CD4-positive, alpha-beta T cell (primary cell): ENCODE measurements at places on chromosomes 12 and 14. TPM values are rescaled to one million over a fixed set of nuclear protein-coding genes. Genes with fewer than 3 reads are reported as not detected.

The HOXC12 gene
- not detected for total RNA-seq

The SRRM4 gene
- not detected for total RNA-seq

The SCN8A gene
- total RNA-seq = 0.14 TPM

The SLC41A2 gene
- 1.2 TPM for total RNA-seq

The SHMT2 gene
- 21.3 TPM for total RNA-seq

The CLEC9A gene
- total RNA-seq = 0.98 TPM

The AGAP2 gene
- total RNA-seq = 21.0 TPM

The CD163L1 gene
- total RNA-seq = not detected

The MIP gene
- not detected for total RNA-seq

The PIK3C2G gene
- total RNA-seq = not detected

The CMAS gene
- 5.5 TPM for total RNA-seq

The KRT80 gene
- not detected for total RNA-seq

The ITGB7 gene
- 166 TPM for total RNA-seq

DNA sequence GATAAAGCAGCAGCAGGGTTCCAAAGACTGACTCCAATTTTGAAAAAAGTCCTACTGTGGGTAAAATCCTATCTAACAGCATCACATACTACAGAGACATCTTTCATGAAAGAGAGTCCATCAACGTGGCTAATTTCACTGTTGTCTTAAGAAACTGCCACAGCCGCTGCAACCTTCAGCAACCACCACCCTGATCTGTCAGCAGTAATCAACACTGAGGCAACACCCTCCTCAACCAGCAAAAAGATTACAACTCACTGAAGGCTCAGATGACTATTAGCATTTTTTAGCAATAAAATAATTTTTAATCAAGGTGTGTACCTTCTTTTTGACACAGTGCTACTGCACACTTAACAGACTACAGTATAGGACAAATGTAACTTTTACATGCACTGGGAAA is 6.6 kb downstream of the CAPRIN2 start:
- H3K4me3 ChIP-seq = no peak overlapping the region
- H3K4me1 ChIP-seq = peaks cover under 1% of the 10 kb centered on the region

GRCh38 chr12:54723379-54724256 is 75.5 kb upstream of the DCD start:
- H3K36me3 ChIP-seq = no peaks in the 10 kb centered on the region
- H3K4me3 ChIP-seq = no peak overlapping the region
- peaks cover 7% of the 10 kb centered on the region for H3K27me3 ChIP-seq
- DNase-seq = no peak

GRCh38 chr12:56020423-56021184 is at the start of gene IKZF4:
TSS of gene IKZF4 (plus strand) at chr12:56021043. CDS start at chr12:56021494, 451 bp downstream.
- peaks cover 33% of the 10 kb centered on the region for H3K4me1 ChIP-seq
- no peak for DNase-seq
- peak within 1 kb of the TSS; percentile 59 for H3K4me3 ChIP-seq
- H3K27ac ChIP-seq = no peak within 1 kb of the TSS
- H3K27me3 ChIP-seq = no peaks in the 10 kb centered on the region

- peaks cover 6% of the 10 kb centered on the region for H3K4me1 ChIP-seq
- H3K27ac ChIP-seq = peak overlapping the region; percentile 5
- no peaks in the 10 kb centered on the region for H3K27me3 ChIP-seq
- DNase-seq = no peak
- H3K36me3 ChIP-seq = no peaks in the 10 kb centered on the region
Observed at GRCh38 chr12:22110176-22110575, 64.2 kb downstream of the CMAS start.

- DNase-seq = no peak
- no peak overlapping the region for H3K4me3 ChIP-seq
- no peaks in the 10 kb centered on the region for H3K27me3 ChIP-seq
- H3K27ac ChIP-seq = no peak overlapping the region
Observed at GRCh38 chr14:33309106-33309505, 370.4 kb downstream of the NPAS3 start.

DNA sequence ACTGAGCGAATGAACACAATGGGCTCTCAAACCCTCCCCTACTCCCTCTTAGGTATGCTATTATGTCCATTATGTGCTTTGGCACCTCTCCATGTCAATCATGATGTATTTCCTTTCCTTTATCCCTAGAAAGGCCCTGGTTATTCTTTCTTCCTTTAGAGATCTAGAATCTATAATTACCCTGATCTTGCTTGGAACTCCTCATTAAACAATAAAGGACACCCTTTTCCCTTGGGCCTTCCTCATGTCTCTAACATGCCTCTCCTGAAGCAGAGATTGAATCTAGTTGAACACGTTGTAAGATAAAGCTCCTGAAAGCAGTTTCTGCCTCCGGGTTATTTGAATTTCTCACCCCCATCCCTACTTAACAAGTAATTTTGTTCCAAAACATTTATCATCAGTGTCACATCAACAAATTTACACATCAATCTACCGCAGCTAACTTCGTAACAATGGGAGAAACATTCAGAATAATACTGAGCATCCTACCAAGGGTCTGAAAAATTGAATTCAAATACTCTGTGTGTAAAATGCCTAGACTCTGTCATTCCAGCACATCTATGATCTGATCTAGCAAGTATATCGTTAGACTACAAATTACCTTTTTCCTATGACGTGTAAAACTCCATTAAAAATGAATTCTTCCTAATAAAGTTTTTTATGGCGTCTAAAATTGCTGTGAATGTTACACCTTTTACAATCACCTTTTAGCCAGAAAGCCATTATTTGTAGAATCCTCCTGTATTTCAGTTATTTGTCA is 5.4 kb downstream of the USP44 start:
- no peaks in the 10 kb centered on the region for H3K27me3 ChIP-seq
- no peak for DNase-seq
- no peak overlapping the region for H3K4me3 ChIP-seq
- H3K36me3 ChIP-seq = no peaks in the 10 kb centered on the region
- H3K4me1 ChIP-seq = peaks cover 6% of the 10 kb centered on the region

GRCh38 chr12:57169969-57170368 is 22.6 kb upstream of the LRP1-AS start:
- DNase-seq = no peak
- no peaks in the 10 kb centered on the region for H3K27me3 ChIP-seq
- H3K4me1 ChIP-seq = no peaks in the 10 kb centered on the region
- H3K4me3 ChIP-seq = no peak overlapping the region
- H3K27ac ChIP-seq = no peak overlapping the region

DNA sequence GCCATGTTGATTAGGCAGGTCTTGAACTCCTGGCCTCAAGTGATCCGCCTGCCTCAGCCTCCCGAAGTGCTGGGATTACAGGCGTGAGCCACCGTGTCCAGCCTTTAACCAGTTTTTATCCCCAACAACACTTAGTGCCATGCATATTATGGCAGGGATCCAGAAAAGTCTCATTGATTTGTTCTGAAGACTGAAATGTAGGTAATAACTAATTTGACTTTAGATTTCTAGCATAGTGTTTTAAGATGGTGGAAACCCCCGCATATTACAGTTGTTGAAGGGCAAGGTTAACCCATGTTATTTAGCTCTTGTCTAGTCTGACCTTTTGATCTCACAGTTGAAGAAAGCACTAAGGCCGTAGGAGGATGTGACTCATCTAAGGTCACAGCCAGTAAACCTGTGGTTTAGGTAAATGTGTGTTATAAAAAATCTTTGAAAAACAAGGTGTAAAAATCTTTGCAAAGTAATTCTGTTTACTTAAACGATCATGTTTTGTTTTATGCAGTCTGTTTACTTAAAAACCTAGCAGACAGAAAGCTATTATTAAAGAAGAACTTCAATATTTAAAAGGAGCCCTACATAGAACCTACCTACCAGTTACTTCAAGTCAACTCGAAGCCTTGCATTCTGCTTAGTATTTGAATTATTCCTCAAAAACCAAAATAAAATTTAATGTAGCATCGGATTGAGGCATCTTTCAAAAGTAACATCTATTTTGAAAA is 24.8 kb downstream of the BICDL1 start:
- no peak overlapping the region for H3K4me3 ChIP-seq
- no peaks in the 10 kb centered on the region for H3K36me3 ChIP-seq

DNA sequence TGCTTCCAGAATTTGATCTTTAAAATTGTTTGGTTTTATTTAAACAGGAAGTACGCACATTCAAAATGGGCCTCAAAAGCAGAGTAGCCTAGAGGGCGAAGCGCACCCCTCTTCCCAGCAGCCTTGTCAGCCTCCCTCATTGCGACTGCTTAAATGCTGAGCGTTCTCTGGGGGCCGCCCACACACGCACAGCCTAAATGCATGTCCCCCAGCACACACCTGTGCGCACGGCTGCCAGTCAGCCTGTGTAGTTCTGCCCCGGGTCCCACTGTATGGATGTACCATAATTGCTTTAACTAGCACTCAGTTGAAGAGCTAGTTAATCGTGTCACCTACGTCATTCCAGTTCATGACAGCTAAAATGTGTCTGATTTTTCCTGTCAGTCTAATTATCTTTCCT is 79.3 kb downstream of the TESC start:
- H3K27ac ChIP-seq = no peak overlapping the region
- no peaks in the 10 kb centered on the region for H3K27me3 ChIP-seq
- H3K4me1 ChIP-seq = no peaks in the 10 kb centered on the region
- H3K4me3 ChIP-seq = no peak overlapping the region
- DNase-seq = no peak

- no peaks in the 10 kb centered on the region for H3K27me3 ChIP-seq
- H3K4me1 ChIP-seq = peaks cover 44% of the 10 kb centered on the region
- H3K4me3 ChIP-seq = peak overlapping the region; percentile 35
- no peak for DNase-seq
- no peaks in the 10 kb centered on the region for H3K36me3 ChIP-seq
Observed at GRCh38 chr12:1917172-1918070, 1.0 kb downstream of the CACNA2D4 start.

GRCh38 chr14:90114554-90114953 is 52.8 kb downstream of the KCNK13 start:
- no peak overlapping the region for H3K27ac ChIP-seq
- no peaks in the 10 kb centered on the region for H3K36me3 ChIP-seq
- H3K27me3 ChIP-seq = peaks cover 7% of the 10 kb centered on the region

DNA sequence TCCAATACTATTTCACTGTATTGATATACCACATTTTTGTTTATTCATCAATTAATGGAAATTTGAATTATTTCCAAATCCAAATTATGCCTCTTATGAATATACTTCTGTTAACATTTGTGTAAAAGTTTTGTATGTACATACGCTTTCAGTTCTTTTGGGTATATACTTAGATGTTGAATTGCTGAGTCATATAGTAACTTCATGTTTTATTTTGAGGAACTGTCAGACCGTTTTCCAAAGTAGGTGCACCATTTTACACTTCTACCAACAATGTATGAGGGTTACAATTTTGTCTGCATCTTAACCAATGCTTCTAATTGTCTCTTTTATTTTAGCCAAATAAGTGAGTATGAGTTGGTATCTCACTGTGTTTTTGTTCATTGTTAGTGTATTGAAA is 10.2 kb upstream of the CCER1 start:
- H3K4me3 ChIP-seq = no peak overlapping the region
- no peaks in the 10 kb centered on the region for H3K4me1 ChIP-seq
- no peaks in the 10 kb centered on the region for H3K36me3 ChIP-seq

GRCh38 chr14:99946652-99947489 is 118.4 kb upstream of the EVL start:
- peak; percentile 36 for DNase-seq
- H3K4me1 ChIP-seq = peaks cover 15% of the 10 kb centered on the region
- no peak overlapping the region for H3K27ac ChIP-seq
- peaks cover 15% of the 10 kb centered on the region for H3K27me3 ChIP-seq
- peak overlapping the region; percentile 37 for H3K4me3 ChIP-seq

DNA sequence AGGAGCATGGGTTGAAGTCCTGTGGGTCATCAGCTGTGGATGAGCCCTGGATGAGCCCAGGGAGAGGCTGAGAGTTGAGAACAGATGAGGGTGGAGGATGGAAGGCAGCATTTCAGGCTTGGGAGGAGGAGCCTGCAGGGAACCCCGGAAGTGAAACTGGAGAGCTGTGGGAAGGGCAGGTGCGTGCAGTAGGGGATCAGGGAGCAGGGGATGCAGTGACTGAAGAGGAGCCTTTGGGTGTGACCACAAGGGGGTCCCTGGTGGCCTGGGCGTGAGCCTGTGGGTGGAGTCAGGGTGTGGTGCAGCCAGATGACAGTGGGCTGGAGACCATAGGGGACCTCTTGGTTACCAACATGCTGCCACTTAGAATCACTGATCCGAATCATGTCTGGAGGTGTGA is 115.5 kb downstream of the PAPOLA start:
- H3K27me3 ChIP-seq = peaks cover 7% of the 10 kb centered on the region
- no peaks in the 10 kb centered on the region for H3K4me1 ChIP-seq
- H3K36me3 ChIP-seq = no peaks in the 10 kb centered on the region
- H3K4me3 ChIP-seq = no peak overlapping the region
- no peak overlapping the region for H3K27ac ChIP-seq

DNA sequence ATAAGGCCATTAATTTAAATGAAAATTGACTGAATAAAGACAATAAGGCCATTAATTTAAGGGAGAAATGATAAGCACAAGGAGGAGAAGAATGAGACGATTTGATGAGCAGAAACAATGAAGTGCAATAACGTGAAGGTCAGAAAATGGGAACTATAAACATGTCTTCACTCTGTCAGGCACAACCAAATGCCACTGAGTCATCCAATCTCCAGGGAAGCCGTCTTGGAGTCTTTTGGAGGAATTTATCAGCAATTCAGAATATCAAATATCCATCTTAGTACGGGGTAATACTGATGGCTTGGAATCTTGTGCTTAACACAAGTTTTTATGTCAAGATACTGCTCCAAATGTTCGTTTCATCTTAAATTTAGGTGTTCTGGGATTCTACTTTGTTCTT is 159.9 kb downstream of the CAPZA3 start:
- H3K4me3 ChIP-seq = no peak overlapping the region
- H3K36me3 ChIP-seq = no peaks in the 10 kb centered on the region
- DNase-seq = no peak
- H3K27me3 ChIP-seq = peaks cover 5% of the 10 kb centered on the region

DNA sequence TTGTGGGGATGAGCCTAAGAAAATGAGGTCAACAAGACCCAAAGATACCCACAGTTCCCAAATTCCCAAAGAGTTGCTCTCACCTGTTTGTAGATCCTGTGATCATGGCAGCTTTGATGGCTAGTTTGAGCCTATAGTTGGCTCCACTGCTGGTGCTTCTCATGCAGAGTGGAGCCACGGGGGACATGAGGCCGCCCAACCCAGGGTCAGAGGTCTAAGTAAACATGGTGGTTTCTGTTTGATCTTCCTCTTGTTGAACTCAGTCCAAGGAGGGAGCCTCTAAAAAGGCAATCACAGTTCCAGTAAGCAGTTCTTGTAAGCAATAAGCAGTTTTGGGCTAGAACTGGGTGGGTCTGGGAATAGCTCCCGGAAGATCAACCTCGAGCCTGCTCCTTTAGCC is 125.6 kb upstream of the DHRS4 start:
- H3K4me1 ChIP-seq = no peaks in the 10 kb centered on the region
- no peak for DNase-seq
- H3K27me3 ChIP-seq = peaks cover 6% of the 10 kb centered on the region

DNA sequence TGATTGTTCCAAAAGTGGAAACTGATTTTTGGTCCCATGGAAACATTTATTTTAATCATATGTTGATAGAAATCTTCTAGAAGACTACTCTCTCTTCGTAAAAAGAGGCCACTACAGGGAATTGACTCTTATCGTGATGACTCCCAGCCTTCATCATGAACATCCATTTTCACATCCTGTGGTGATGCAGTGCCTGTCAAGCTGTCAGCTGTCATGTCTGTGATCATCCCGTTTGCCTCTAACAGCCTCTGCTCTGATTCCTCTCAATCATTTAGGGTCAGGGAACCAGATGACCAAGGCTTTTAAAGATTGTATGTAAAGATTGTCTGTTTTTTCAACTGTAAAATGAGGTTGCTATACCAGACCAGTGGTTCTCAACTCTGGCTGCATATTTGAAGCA is 419.0 kb upstream of the MGAT4C start:
- H3K27me3 ChIP-seq = no peaks in the 10 kb centered on the region
- no peak for DNase-seq
- no peaks in the 10 kb centered on the region for H3K36me3 ChIP-seq
- H3K27ac ChIP-seq = no peak overlapping the region
- H3K4me3 ChIP-seq = no peak overlapping the region
